ENCODE measurements at places on chromosomes 3 and 15. TPM values are rescaled to one million over a fixed set of nuclear protein-coding genes. Genes with fewer than 3 reads are reported as not detected.

DNA sequence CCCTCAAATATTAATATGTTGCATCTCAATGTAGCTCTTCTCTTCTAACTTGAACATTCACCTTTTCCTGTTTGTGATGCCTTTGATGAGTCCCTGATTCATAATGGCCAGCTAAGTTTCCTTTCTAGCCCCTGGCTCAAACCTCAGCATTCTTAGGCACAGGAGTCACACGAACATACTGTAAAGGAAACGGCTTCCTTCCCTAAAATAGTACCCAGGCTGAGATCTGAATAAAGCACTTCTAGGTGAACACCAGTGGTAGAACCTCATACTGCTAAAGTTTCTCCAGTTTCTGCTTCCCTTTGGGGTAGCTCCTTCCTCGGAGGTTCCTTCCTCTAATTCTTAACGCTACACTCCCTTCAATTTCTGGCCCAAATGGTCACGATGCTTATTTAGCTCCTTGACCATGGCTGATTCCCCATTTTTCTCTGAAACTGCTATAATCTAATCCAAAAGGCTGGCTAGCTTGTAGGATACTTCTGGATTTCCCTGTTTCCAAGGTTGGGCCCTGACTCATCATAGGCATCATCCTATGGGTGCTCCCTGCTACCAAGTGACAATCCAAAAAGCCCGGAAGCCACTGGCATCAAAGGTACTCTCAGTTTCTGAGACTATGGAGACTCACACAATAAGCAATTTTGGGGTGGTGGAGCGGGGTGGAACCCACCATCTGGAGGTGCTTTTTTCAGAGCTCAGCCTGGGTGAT is 2.4 kb downstream of the ANAPC13 start:
- DNase-seq = no peak

- DNase-seq = no peak
Measured at GRCh38 chr3:175469124-175469523, 610.0 kb downstream of the NAALADL2 start.

DNA sequence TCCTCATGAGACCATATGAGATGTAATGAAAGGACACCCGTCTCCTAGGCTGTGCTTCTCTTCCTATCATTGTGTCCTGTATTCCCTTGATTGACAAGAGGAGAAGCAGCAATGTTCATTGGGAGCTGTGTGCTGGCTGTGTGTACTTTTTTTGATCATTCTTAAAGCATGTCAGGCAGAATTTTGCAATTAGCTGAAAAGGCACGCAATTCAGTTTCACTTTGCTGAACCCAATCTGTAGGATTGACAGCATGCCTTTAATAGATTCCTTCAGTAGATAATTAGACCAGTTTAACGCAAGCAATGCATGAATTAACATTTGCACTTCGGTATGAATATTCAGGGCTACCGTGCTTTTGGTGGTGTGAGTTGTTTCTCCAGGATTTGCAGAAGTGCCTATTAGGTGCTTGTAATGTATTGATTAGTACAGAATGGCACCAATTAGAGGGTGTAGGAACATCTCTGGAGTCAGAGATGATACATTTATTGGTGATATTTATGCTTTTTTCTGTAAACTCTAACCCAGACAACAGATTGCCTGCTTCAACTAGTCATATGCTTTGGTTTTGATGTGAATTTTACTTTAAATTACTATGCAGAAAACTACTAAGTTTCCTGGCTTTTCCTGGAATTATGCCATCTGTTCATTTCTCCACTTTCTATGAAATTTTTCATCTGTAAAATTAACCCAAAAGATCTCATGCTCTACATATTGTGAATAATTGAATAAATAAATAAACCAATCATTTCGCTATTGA is 114.3 kb downstream of the NSUN3 start:
- DNase-seq = no peak

GRCh38 chr3:183202004-183202722 is 39.6 kb upstream of the LAMP3 start:
- DNase-seq = no peak

MAP6D1 gene
- total RNA-seq = 21.6 TPM

- DNase-seq = no peak
Measured at GRCh38 chr3:17592956-17593355, 149.5 kb downstream of the TBC1D5 start.

DNA sequence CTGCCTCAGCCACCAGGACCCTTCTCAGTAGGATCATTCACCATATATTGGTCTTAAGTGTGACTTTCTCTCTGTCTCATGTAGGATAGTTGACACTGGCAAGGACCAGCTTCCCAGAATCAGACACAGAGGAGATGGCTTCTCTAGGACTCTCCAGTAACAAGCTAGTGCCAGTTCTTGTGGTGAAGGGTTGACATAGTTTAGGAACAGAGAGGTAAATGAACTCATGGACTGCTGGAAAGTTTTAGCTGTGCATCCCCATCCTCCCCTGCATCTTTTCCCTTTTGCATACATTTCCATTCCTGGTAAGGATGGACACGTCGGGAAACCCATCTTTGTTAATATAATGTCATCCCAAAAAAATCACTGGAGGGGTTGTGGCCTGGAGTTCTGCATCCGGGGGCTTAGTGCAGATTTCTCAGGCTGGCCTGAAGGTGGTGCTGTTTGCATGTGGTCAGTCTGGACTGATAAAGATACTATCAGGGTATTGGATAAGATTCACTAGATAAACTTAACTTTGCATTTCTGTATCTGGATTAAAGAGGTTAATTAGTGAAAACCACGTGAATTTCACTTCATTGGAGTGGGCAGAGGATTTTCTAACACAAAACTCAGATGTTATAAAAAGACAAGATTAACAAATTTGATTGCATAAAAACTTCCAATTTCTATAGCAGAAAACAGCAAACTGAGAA is 110.8 kb downstream of the TBC1D2B start:
- DNase-seq = no peak

TP63 gene
- 1.7 TPM for total RNA-seq

- no peak for DNase-seq
Measured at GRCh38 chr3:107925851-107926250, 165.0 kb downstream of the CD47 start.

HGD gene
- total RNA-seq = not detected
